ENCODE measurements at places on chromosomes 3 and 15.

- DNase-seq: no peak
Measured at GRCh38 chr15:66089049-66089448, 164.5 kb downstream of the MEGF11 start.

DNA sequence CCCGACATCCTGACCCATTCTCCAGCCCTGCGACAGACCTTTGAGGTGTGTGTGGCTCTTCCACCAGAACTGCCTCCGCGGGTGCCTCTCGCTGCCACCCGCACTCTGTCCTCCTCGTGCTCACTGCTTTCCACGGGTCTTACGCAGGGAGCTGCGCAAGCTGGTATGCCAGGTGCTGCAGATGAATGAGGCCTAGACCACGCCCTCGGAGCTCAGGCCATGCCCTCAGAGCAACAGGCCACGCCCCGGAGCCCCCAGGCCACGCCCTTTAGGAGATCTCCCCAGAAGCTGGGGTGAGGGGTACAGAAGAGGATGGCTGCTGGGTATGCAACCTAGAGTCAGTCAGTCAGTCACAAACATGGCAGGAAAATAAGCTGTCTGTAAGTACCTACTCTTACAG is 300.3 kb downstream of the GABRG3 start:
- no peak for DNase-seq

DNA sequence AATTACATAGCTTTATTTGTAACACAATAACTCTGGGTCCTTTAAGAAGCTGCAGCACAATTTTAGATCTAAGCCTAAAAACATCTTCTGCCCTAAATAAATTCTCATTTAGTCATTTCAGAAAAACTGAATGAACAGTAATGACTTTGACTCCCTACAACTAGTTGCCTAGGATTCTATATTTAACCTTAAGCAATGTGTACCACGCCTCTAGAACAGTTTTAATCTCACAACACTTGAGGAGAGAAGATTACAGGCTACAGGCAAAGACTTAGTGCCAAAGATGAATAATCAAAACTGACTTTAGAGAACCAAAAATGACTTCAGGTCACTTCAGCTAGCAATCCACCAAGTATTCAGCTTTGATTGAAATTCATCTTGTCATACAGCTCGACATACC is 192.8 kb downstream of the ULK4 start:
- DNase-seq: no peak

DNA sequence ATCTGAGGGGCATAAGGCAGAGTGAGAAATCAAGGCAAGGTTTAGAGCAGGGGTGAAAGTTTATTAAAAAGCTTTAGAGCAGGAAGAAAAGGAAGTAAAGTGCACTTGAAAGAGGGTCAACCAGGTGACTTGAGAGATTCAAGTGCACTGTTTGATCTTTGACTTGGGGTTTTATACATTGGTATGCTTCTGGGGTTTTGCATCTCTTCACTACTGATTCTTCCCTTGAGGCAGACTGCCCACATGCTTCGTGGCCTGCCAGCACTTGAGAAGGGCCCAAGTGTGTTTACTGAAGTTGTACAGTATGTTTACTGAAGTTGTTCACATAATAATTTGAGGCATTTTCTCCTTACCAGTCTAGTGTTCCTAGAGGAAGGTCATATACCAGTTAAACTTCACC is 367.0 kb upstream of the UBE2E2 start:
- no peak for DNase-seq

GRCh38 chr3:194723846-194724618 is 38.3 kb downstream of the FAM43A start:
- DNase-seq: no peak

- no peak for DNase-seq
Measured at GRCh38 chr15:90053685-90054466, 48.4 kb downstream of the IDH2 start.

DNA sequence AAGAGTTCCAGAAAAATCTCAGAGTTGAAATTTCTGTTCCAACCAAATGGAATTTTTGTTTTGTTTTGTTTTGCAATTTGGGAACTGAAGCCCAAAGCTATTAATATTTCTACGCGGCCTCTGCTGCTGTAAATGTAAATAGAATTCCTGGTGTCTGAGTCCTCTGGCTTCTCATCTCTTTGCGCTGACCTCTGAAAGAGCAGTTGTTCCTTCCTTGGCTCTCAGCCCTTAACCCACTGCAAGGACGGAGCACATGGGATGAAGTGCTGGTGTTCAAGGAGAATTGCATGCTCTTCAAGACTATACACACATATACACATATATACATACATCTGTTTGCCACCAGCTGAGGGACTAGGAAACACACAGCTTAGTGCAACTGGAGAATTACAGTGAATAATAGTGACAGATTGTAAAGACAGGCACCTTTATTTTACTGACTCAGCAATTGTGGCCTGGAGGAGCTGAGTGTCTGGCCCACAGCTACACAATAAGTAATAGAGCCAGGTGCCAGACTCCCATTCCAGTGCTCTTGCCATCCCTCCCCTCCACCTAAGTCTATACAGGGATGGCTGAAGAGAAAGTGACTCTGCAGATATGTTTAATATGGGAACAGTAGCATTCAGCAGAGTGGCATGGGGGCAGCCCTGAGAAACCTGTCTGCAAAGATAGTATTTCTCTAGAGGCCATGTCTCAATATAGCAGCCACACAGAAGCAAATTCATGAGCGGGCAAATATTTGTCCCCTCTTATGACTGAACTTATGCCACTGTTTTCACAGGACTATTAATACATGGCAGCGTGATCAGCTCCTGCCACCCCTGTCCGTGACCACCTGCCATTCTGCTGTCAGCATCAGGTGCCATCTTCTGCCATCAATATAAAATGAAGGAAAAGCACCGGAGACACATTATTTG is 42.3 kb downstream of the NEK10 start:
- no peak for DNase-seq

GRCh38 chr3:28018925-28019718 is 222.3 kb upstream of the CMC1 start:
- no peak for DNase-seq

DNA sequence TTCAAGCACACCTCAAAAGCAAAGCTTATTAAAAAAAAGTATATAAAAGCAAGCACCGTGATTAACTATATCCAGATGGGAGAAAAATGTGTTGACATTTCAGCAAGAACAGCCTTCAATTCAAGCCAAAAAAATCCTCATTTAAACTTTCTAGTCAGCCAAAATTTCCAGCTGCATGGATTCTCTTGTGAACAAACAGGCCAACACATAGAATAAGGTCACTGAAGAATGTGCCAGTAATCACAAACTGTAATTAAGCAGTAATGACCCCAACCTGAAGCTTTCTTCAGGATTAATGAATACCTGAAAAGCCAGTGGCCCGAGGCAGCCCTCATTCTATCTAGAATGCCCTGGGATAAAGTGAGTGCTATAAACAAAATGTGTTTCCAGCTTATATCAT is 130.7 kb upstream of the KCNMB2 start:
- no peak for DNase-seq

- DNase-seq: no peak
Measured at GRCh38 chr3:169295912-169296570, 367.5 kb downstream of the MECOM start.
